ENCODE measurements at places on chromosomes 13 and 19.
A peak's percentile ranks its signal among the peaks of the same experiment; 100 is the strongest.

- DNase-seq = no peak
Measured at GRCh38 chr19:48874303-48875135, 2.3 kb downstream of the PPP1R15A start.

- no peak for DNase-seq
Measured at GRCh38 chr19:20611866-20612265, 46.3 kb upstream of the ZNF737 start.

- DNase-seq = no peak
Measured at GRCh38 chr13:98915563-98915962, 62.3 kb downstream of the DOCK9 start.

GRCh38 chr13:71513411-71514033, 353.5 kb downstream of the DACH1 start:
- no peak for DNase-seq

DNA sequence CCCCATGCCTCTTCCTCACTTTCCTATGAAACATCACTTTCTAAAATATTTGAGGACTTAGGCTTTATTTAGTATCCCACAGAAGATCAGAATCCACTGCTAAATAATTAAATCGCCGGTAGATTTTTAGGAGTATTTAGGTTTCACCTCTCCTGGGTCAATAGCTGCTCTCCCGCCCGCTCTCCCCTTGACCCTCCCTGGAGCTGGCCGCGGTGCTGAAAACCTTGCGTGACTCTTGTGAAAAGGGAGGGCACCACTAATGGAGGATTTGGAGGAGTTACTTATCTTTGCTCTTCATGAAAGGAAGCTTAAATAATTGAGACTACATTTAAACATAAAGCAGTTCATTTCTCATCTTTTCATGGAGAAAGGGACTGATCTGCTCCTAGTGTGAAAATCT, 14.1 kb downstream of the POU4F1 start:
- no peak for DNase-seq

DNA sequence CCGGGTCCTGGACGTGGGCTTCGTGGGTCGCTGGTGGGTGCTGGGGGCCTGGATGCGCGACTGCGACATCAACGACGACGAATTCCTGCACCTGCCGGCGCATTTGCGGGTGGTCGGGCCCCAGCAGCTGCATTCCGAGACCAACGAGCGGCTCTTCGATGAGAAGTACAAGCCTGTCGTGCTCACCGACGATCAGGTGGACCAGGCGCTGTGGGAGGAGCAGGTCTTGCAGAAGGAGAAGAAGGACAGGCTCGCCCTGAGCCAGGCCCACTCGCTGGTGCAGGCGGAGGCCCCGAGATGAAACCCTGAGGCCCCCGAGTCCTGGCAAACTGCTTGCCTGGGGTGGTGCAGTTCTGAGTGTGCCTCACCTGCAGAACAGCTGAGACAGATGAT, 787 bp downstream of the TIMM29 start:
- no peak for DNase-seq

DNA sequence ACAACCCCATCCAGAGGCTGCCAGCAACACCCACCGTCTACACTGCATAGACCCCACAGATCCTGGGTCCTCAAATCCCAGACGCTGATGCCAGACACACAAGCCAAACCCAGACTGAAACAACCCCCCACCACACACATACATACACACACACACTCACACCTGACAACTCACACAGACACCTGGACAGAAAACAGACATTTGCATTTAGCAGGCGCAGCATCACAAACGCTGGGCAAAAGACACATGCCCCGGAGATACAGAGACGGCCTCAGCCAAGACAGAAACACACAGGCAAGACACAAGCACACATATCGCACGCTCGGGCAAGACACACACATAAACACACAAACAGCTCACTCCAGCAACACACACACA, 1.3 kb downstream of the BBC3 start:
- no peak for DNase-seq

DNA sequence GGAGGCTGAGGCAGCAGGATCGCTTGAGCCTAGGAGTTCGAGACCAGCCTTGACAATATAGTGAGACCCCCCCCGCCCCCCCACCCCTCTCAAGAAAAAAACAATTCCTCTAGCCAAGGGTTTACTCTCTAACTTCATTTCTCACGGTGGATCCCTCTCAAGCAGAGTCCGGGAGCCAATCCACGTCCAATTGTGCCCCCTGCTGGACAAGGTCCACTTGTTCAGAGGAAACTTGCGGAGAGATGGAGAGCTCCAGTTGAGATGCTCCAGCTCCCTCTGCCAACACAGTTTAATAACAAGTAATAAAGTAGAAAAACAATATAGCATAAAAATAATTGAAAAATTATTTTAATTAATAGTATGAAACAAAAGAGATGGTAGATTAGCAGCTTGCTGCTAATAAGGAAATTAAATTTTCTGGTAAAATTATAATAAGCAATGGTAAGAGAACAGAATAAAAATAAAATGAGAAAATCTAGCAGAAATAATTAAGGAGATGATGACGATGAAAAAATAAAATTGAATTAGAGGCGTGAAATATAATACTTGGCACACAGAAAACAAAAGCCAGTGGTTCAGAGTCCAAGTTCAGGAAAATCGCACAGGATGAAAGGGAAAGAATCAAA, 14.5 kb upstream of the SIGLEC14 start:
- DNase-seq = peak; percentile 40

- DNase-seq = no peak
Measured at GRCh38 chr13:35499196-35499662, 22.7 kb upstream of the MAB21L1 start.

- DNase-seq = peak; percentile 58
Measured at GRCh38 chr19:8208922-8209461, at the start of gene CERS4. TSS of gene CERS4 (plus strand) at chr19:8209370. CDS start at chr19:8251077, 41,707 bp downstream.

DNA sequence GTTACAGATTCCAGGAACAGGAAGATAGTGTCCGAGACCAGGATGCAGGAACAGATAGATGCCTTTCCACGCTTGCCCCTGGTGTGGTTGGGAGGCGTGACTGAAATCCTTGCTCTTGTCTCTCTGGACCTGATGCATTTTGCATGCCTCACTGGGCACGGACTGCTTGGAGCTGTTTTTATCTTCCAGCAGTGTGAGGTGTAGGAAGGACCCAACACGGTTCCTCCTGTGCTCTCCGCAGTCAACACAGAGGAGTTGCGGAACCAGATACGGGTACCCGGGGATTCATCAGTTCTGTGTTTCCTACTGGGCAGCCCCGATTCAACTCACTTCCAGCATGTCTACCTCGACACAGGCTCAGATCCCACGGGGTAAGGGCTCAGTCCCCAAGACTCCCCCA, 6.5 kb downstream of the DOT1L start:
- DNase-seq = no peak
